HS-27A (cell line): ENCODE measurements at places on chromosomes 13 and 19.

GRCh38 chr13:98301721-98302120 lies 124.7 kb upstream of the RNF113B start:
- DNase-seq = no peak

GRCh38 chr19:51799034-51799773 lies 4.2 kb downstream of the FPR3 start:
- DNase-seq = peak; percentile 96

DNA sequence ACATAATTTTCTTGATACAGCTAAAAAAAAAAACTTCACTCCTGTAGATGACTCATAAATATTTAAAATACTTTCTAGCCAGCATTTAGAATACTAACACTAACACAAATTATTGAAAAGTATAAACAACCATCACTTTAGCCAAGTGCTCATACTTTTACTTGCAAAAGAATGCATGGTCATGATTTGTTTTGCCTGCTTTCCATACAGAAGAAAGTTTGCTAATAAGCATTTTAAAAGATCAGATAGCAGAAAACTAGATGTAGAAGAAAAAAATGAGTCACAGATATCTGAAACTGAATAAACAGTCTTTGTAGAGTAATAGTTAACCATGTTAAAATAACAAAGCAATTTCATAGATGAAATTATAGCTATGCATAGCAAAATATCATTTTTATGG lies 2280.4 kb upstream of the PCDH20 start:
- DNase-seq = peak; percentile 20

DNA sequence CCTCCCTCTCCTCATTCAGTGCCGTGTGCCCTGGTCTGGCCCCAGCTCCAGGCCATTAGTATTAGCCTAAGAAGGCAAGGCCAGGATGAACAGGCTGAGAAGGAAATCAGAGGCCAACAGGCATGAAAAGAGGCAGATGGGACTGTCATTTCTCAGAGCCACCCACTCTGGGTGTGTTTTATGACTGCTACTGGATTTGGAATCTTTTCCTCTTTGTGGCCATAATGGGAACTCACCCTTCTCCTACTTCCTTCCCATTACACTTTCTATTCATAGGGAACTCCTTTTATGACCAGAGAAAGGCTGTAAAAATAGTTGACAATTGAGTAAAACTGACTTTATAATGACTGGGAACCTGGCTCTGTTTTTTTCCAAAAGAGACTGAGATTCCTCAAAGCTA lies 17.7 kb downstream of the CEACAM8 start:
- no peak for DNase-seq

DNA sequence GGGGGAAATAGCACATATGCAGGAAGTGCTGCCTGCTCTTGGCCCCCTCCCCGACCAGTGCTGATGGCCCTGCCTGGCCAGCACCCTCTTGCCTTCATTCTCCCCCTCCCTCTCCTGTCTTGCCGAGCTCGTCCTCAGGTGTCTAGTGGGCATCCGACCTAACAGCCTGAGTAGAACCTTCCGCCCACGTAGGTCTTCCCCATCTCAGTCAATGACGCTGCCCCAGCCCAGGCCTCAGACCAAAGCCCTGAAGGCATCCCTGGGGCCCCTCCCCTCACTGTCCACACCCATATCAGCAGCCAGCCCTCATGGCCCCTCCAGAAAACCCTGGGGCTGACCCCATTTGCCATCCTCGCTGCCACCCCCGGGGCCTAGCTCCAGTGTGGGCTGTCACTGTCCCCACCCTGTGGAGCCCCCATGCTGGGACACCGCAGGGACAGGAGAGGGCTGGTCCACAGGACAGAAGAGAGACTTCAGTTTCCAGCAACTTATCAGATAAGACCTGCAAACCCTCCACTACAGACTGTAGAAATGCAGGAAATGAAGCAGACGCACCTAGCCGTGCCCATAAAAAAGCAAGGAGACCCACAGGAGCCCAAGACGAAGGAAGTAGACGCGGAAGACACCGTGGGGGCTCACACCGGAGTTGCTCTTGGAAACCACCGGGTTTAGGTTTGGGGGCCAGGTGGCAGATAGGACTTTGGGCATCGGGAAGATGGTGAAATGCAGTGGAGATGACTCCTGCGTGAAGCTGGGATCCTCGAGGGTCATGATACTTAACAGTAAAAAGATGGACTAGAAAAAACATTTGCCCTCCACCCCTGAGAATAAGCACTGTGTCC lies 38.3 kb downstream of the AP1M1 start:
- no peak for DNase-seq
